Activated naive CD8-positive, alpha-beta T cell treated with anti-CD3 and anti-CD28 coated beads for 36 hours (primary cell): ENCODE measurements at places on chromosomes 4 and X. TPM values are rescaled to one million over a fixed set of nuclear protein-coding genes. Genes with fewer than 3 reads are reported as not detected.

Gene MAP3K15
- 1.5 TPM for total RNA-seq

GRCh38 chrX:85698921-85699320, 319.5 kb upstream of the POF1B start:
- no peaks in the 10 kb centered on the region for H3K27me3 ChIP-seq
- H3K4me1 ChIP-seq, result no peaks in the 10 kb centered on the region
- DNase-seq, result no peak
- no peak overlapping the region for H3K27ac ChIP-seq
- no peak overlapping the region for H3K4me3 ChIP-seq

DNA sequence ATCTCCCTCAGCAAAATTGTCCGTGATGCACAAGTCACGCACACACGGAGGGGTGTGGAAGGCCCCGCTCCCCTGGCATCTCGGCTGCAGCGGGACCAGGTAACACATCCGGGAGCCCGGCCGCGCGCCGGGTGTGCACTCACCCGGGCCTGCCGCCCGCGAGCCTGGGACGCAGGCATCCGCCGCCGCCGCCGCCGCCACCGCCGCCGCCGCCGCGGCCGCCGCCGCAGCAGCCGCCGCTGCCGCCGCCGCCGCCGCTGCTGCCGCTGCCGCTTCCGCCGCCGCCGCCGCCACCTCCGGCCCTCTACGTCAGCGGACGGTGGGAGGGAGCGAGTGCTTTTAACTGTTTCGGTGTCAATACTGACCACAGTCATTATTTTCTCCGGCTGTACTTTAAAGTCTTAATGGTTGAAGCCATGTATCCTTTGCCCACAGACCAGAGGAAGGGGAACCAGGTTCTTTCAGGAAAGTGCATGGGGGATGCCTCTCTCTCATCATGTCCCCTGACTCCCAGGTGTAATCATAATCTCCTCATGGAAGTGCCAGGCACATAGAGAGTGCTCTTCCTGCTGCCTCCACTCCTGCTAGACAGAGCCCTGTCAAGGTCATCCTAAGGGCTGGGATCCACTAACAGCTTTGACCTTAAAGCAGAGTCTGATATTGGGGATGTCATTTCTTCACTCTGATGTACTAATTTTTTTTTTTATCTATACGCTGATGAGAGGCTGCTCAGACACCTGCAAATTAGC, 38.0 kb downstream of the MAGEE2 start:
- H3K27ac ChIP-seq, result peak overlapping the region; percentile 12
- H3K4me3 ChIP-seq, result peak overlapping the region; percentile 75
- H3K36me3 ChIP-seq, result peaks cover 1% of the 10 kb centered on the region
- peaks cover 3% of the 10 kb centered on the region for H3K4me1 ChIP-seq
- no peaks in the 10 kb centered on the region for H3K27me3 ChIP-seq

DNA sequence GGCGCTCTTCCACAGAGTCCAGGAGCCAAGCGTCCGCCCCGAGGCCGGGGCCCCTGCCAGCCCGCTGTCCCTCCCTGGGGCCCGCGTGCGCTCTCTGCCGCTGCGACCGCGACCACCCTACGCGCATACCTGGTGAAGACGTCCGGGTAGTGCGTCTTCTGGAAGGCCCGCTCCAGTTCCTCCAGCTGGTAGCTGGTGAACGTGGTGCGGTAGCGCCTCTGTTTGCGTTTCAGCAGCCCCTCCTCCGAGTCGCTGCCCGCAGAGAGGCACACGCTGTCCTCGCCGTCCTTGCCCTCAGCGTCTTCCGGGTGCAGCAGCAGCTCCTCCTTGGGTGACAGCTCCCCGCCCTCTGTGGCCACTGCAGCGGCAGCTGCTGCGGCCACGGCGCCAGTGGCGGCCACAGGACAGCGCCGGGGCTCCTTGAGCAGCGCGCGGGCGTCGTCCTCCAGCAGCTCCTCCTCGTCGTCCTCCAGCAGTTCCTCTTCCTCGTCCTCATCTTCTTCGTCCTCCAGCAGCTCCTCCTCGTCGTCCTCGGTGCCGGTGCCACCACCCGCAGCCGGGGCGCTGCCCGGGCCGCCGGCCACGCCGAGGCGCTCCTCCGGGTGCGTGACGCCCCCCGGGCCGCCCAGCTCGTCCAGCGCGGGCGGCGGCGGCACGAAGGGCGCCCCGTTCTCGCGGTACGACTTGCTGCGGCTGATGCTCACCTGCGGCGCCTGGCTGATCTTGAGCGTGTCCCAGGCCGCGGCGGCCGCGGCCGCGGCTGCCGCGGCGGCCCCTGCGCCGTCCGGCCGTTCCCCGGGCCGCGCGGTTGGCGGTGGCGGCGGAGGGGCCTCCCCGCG, 2.8 kb downstream of the ARX start:
- H3K27me3 ChIP-seq, result peaks cover 85% of the 10 kb centered on the region
- peak overlapping the region; percentile 50 for H3K4me3 ChIP-seq
- H3K27ac ChIP-seq, result no peak overlapping the region

- no peaks in the 10 kb centered on the region for H3K36me3 ChIP-seq
- H3K27me3 ChIP-seq, result no peaks in the 10 kb centered on the region
- H3K4me1 ChIP-seq, result no peaks in the 10 kb centered on the region
- H3K27ac ChIP-seq, result no peak overlapping the region
- no peak overlapping the region for H3K4me3 ChIP-seq
Observed at GRCh38 chr4:171022824-171023230, 790.4 kb upstream of the GALNTL6 start.
